DMS153 (cell line): ENCODE measurements at places on chromosomes 13 and 19.
A peak's percentile ranks its signal among the peaks of the same experiment; 100 is the strongest.

DNA sequence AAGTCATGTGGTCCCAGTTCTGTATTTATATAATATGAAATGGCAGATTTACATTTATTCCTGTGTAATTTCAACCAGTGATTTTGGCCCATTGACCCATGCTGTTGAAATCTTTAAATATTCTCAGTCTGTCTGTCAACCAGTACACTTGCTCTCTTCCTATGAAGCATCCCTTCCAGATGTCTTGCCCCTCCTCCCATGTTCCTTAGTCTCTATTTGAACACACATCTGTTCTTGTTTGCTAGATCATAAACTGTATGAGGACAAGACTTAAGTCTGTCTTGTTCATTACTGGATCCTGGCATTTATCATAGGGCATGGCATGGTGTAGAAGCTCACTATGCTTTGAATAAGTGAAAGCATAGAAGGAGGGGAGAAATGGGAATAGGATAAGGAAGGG, 34.9 kb downstream of the STARD13 start:
- DNase-seq, result no peak

DNA sequence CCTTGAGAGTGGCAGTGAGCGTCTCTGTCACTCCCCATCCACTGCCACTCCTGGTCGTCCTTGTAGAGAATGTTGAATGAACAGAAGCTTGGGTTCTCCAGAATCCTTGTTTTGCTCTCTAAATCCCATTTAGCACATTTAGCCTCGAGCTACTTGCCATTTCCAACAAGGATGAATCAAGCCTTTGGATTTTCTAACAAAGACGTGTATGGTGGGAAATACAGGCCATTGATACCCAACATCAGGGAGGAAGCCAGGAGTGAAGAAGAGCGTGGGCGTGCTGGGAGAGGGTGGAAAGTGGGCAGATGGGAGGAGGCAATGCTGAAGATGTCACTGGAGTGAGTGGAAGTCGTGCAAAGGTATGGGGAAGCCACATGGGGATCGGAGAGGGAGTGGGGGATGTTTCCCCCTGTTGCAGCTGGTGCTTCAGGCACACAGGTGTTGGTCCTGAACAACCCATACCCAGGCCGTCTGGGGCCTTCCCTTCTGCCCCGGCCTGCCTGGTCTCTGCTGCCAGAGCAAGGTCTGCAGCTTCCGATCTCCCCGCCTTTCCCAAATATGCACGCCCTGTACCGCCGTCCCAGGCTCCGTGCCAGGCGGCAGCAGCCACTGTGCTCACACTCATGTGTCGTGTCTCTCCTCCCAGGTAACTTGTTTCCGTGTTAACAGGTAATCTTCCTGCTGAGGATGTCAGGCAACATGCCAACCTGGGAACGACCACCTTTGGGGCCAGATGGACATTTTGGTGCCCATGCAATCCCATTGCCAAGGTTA, 48.7 kb downstream of the ZIC5 start:
- no peak for DNase-seq

DNA sequence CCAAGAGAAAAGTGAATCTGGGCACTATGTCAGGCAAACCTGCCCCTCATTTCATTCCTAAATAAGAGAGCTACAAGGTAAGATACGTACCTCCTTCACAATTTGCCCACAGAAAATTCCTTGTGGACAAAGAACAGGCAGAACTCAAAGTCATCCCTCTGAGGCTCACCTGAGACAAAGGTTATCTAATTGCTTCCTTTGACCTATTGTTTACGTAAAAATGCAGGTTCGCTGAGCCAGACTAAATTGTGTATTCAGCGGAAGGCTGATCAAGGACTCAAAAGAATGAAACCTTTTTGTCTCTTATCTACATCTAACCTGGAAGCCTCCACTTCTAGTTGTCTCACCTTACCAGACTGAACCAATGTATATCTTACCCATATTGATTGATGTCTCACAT, 213.3 kb downstream of the POSTN start:
- no peak for DNase-seq

GRCh38 chr19:19482809-19483596, 32.3 kb downstream of the TSSK6 start:
- DNase-seq, result no peak

- no peak for DNase-seq
Observed at GRCh38 chr13:51906581-51906980, 44.8 kb downstream of the CCDC70 start.

GRCh38 chr19:45768655-45768983, 433 bp downstream of the SIX5 start:
- no peak for DNase-seq

- no peak for DNase-seq
Observed at GRCh38 chr13:27446986-27447583, 3.3 kb downstream of the MTIF3 start.

DNA sequence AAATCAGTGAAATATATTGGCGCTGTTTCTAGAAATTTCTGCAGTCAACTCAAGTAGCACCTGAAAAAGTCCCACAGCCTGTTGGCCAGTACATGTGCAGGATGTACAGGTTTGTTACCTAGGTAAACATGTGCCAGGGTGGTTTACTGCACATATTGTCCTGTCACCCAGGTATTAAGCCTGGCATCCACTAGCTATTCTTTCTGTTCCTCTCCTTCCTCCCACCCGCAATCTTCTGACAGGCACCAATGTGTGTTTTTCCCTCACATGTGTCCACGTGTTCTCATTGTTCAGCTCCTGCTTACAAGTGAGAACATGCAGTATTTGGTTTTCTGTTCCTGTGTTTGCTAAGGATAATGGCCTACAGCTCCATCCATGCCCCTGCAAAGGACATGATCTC, 13.1 kb upstream of the SCEL start:
- no peak for DNase-seq

DNA sequence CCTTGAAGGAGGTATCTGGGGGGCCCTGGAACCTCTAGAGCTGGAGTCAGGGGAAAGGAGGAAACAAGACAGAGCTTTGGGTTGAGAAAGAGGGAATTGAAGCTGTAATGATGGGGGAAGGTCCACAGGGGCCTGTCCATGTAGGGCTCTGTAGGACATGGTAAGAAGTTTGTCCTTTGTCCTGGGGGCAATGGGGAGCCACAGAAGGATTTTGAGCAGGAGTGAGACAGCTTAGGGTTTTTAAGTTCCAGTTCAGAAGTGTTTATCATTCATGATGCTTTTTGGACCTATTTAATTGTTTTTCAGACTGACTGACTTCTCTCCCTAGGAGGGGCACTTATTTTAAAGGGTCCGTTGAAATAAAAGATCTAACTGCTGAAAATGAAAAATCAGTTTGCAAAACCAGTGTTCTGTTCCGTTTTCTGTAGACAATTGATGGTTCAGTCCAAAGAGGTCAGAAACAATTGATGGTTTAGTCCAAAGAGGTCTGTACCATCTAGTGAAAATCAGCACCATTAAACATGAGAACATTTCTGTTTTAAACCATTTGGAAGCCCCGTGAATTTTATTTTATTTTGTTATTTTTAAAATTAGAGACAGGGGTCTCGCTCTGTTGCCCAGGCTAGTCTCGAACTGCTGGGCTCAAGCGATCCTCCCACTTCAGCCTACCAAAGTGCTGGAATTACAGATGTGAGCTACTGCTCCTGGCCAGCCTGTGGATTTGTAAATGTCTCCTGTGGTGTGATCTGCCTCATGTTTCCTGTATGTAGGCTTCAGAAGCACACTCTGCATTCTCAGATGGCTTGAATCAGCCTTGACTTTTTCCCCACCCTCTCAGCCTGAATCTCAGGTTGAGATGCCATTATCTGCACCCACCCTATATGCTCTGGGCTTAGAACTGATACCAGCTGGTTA, 8.4 kb downstream of the PLD3 start:
- no peak for DNase-seq

GRCh38 chr19:50718255-50719118, 1.1 kb downstream of the SHANK1 start:
- DNase-seq, result no peak

GRCh38 chr13:113820813-113821651, 42.8 kb downstream of the GAS6 start:
- peak; percentile 40 for DNase-seq

- no peak for DNase-seq
Observed at GRCh38 chr19:18167011-18167410, 6.6 kb upstream of the IFI30 start.

DNA sequence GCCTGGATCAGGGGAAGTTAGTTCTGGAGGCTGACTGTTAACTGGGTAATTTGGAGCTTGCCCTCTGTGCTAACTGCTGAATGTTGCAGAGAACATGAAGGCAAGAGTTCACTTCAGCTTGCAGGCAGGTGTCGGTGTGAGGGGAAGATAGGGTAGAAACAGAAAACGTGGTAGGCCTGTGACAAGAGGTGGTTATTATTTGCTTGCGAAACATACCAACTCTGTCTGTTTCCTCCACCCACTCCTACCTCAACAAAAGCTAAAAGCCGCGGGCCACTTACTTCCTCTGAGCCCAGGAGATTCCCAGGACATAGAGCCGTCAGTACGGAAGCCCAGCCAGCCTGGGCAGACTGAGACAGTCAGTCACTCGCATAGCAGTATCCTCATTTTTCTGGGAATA, 119.2 kb upstream of the ABCC4 start:
- DNase-seq, result no peak

- peak; percentile 63 for DNase-seq
Observed at GRCh38 chr13:32031025-32031814, at the start of gene FRY. Gene FRY, plus strand, starts transcription at chr13:32031774. Its CDS starts 22 bp downstream, at chr13:32031796.

GRCh38 chr19:13051557-13052165, 51.0 kb downstream of the LYL1 start:
- DNase-seq, result peak; percentile 37

DNA sequence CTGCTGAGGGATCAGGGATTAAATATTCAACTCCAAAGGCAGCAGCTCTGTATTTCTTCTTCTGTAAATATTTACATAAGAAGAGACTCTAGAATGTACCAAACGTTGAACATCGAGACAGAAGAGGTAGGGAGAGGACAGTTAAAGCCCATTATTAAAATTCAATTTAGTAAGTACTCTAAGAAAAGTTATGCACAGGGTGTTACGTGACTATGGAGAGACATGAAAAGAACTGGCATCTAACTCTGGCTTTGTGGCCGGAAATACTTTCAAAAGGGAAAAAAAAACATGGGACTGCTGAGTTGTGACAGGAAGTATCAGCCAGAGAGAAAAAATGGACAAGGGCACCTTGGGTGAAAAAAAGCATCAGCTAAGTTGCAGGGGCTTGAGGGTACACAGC, 36.7 kb downstream of the LNX2 start:
- DNase-seq, result no peak

GRCh38 chr19:3065675-3066357, 3.5 kb upstream of the TLE5 start:
- peak; percentile 85 for DNase-seq

GRCh38 chr19:33722456-33723239, 74.0 kb upstream of the KCTD15 start:
- DNase-seq, result no peak

DNA sequence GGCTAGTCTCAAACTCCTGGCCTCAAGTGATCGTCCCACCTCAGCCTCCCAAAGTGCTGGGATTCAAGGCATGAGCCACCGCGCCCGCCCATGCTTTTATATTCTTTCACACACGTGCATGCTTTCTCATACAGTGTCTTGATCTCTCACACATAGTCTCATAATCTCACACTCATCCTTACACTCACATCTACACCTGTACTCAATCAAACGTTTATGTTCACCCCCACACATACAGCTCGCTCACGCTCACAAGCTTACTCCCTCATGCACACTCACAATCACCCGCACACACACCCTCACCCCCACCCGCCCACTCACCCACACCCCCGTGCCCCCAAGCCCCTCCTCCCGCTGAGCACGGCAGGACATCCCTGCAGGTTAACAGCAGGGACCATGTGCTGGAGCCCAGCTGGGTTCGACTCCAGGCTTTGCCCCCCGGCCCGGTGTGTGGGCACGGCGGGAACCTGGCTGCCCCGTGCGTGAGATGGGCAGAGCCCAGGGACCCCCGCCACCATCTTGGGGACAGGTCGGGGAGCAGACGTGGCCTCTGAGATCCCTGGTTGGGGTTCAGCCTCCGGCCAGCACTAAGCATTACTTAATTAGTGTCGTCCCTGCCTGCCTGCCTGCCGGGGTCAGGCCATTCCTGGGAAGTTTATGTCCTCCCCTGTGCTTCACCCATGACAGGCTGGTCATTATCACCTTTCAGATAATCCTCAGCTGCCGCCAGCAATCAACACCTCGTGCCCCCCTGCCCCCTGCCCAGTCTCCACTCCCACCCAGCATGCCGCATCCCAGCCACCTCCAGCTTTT, 11.4 kb downstream of the SBK2 start:
- no peak for DNase-seq

- DNase-seq, result no peak
Observed at GRCh38 chr19:1357531-1358109, 26.1 kb upstream of the NDUFS7 start.

DNA sequence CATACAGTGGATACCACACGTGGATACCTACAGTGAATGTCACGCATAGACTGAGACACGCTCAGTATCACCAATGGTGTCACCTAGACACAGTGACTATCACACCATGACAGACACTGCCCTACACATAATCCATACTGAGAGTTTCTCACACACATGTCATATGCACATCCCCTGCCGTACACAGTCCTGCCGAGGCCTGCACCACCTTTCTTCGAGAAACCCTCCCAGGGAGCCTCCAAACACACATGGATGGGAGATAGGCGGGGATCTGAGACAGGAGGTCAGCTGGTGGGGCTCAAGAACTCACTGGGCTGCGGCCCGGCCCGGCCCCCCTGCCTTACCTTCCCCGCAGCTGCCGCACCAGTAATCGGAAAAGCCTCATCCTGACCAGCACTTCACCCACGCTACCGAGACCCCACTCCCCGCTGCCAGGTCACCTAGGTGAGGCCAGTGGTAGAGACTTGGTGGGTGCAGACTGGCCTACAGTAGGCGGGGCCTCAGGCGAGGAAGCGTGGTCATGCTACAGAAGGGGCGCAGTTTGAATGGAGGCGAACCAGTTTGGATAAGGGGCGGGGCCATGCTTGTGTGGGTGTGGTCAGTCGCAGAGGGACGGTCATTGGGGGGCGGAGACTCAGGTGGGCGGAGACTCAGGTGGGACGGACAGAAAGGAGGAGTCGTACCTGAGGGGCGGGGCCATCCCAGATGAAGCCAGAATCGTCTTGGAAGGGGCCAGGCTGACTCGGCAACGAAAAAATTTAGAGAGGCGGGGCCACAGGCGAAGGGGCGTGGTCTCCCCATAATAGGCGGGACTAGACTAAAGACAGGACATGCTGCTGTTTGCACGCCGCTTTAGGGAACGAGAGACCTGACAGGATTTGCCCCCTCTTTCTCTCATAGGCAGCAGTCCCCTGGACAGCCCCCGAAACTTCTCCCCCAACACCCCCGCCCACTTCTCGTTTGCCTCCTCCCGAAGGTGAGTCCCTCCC, 2.1 kb downstream of the MAST1 start:
- DNase-seq, result peak; percentile 93

GRCh38 chr19:14103310-14103709, 12.8 kb upstream of the SAMD1 start:
- no peak for DNase-seq

GRCh38 chr19:5171711-5172110, 168.9 kb downstream of the PTPRS start:
- DNase-seq, result no peak

DNA sequence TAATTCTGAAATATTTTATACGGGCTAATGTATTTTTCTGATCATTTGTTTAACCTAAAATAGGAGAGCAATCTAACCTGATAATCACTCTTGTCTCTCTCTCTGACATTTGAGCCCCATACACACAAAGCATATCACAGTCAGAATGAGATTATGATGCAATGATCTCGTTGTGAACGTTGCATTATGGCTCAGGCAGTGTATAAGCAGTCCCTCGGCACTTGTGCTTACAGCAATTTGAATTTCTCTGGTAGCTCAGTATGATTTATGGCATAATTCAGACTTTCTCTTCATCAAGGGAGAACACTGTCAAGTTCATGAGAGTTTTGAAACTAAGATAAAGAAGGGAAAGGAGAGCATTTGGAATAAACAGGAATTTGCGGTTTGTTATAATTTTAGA, 256.1 kb downstream of the DACH1 start:
- peak; percentile 17 for DNase-seq
